Astrocyte (in vitro differentiated cells and primary cell): ENCODE measurements at places on chromosomes 4 and X.

DNA sequence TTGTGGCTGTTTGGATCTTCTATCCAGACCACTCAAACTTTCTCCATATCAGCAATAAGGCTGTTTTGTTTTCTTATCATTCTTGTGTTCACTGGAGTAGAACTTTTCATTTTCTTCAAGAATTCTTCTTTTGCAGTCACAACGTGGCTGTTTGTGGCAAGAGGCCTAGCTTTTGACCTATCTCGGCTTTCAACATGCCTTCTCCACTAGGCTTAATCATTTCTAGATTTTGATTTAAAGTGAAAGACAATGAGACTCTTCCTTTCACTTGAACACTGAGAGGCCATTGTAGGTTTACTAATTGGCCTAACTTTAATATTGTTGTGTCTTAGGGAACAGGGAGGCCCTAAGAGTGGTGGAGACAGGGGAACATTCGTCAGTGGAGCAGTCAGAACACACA, 19.1 kb downstream of the FGF2 start:
- peak; percentile 33 for DNase-seq

DNA sequence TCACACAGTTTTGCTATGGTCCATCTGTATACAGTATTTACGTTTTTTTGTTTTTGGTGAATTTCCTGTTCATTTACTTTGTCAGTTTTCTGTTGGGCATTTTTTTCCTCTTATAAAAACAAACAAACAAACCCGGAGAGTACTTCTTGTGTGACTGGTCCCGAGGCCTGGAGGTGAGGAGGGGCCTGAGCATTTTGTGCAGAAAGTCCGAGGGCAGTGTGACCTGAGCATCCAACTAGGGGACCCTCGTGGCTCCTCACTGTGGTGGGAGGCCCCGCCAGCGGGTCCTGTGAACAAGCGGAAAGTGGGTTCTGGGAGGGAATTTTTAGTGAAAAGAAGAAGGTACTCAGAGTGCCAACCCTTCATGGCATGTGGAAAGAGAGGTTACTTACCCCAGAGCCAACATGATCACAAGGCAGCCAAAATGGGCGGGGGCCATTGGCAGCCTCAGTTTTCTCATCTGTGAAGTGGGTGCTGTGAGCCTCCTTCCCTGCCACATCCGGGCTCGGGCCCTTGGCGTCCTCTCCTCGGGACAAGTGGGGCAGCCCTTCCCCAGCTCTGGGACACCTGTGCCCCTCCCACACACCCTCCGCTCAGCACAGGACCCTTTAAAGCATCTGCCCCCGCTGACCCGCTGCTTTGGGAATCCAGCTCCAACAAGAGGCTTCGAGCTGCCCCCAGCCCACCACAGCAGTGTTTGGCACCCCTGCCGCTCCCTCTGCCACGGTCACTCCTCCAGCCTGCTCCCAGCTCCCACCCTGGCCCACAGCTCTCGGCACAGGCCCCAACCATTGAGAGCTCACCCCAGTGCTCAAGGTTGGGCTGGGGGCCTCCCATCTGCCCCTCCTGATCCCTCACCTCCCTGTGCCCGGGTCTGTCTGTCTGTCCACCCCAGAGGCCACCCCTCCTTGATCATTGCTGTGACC, 22.8 kb upstream of the GPR78 start:
- DNase-seq, result no peak

DNA sequence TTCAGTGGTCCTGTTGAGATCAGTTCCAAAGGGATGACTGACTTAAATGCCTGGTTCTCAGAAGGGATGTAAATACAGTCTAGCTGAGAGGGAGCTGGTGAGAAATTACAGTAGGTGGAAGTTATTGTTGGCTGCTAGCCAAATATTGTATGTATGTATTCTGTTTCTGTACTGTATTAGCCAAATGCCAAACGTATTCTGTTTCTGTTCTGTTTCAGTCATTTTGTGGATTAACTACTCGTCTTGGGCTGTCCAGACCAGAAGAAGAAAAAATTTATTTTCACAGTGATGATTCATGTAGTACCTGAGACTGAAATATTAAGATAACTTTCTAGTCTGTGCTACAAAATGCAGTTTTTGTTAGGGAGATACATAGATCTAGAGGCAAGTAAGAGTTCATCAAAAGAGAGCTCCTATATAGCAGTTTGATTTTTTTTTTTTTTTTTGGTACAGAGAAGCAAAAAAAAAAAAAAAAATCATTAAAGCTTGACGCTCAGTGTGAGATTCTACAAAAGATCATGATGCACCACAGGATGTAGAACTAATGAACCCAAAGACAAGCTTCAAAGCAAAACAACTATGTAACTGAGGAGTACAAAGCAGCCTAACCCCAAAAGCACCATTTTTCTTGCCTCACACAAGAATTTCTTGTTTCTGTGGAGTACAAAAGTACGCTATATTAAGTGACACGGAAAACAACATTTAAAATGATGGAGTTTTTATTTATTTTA, 54.8 kb downstream of the CASP6 start:
- no peak for DNase-seq

DNA sequence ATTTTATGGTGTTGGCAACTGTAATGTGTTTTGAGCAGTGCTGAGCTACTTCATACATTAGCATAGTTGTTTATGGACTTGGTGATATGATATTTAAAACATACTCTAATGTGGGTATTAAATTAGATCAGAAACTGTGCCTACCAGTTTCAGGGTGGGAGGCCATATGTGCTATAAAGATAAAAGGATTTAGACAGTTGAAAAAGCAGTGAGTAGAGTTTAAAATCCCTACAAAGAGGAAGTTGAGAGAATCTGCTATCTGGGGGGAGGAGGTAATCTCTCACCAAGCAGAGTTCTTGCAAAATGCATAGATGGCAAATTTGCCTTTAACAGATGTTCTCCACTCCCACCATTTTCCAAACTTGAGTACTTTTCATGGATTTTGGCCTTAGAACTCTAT, 154.5 kb downstream of the SPOCK3 start:
- no peak for DNase-seq

GRCh38 chr4:63904201-63904600, 505.0 kb downstream of the TECRL start:
- no peak for DNase-seq

GRCh38 chrX:16487620-16488385, 162.2 kb upstream of the S100G start:
- peak; percentile 24 for DNase-seq

- no peak for DNase-seq
These were observed 52.6 kb downstream of the PCYT1B start for GRCh38 chrX:24594501-24594900.

- DNase-seq, result no peak
These were observed 22.7 kb downstream of the JADE1 start for GRCh38 chr4:128832243-128832625.

DNA sequence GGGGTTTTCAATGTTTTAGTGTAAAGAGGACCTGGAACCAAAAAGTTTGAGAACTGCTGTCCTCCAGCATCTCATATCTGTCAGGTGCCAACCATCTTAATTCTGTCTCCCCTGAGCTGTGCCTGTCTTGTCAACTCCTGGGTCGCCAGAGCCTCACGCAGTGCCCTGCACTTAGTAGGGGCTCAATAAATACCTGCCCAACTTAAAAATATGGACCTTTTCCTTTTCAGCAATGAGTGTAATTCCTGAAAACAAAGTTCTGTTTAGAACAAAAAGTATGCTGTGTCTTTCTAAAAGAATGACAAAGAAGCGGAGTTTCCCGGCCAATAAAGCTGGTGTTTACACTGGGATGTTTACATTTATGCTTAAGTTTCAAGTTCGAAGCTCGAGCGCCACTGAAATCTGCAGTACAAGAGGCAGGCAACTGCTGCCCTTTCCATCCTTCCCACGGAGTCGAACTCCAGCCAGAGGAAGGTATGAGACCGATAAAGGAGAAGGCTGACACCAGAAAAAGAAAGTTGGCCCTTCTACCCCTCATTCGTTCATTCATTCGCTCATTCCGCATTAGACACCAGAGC, 1.1 kb upstream of the HTATSF1 start:
- DNase-seq, result no peak

GRCh38 chr4:81676537-81676936, 204.8 kb upstream of the RASGEF1B start:
- no peak for DNase-seq

DNA sequence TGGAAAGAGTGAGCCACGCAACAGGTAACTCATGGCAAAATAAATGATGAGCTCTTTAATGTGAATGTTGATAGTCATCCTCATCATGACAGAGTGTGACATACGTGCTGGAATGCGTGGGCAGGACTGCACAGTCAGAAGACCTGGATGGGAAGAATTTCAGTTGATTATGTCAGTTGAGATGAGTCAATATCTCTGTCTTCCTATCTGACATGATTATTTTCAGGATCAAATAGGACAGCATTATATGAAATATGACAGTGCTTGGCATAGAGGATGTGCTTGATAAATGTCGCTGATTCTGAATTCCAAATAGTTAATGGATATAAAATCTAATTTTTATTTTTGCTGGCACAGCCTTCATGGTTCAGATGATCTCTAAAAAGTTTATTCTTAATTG, 95.1 kb downstream of the IL15 start:
- no peak for DNase-seq

DNA sequence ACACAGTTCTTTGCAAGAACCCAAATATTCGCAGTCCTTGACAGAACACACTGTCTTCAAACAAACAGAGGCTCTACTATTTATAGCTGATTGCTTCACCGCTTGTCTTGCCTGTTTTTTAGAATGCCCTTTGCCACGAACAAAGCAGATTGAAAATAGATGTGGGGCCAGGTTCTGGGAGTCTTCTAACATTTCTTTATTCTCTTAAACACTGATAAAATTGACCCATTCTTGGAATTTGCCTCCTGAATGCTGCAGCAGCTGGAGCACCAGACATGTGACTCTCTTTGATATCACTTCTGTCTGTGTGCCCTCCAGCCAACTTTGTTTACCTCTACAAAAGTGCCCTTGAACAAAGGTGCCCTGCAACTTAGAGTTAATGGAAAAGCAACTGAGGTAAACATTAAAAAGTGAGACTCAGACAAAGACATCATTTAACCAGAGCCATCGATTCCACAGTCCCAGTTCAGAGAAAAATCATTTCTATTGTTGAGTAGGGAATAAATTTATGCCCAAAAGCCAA, 64.2 kb upstream of the SPP1 start:
- DNase-seq, result no peak

DNA sequence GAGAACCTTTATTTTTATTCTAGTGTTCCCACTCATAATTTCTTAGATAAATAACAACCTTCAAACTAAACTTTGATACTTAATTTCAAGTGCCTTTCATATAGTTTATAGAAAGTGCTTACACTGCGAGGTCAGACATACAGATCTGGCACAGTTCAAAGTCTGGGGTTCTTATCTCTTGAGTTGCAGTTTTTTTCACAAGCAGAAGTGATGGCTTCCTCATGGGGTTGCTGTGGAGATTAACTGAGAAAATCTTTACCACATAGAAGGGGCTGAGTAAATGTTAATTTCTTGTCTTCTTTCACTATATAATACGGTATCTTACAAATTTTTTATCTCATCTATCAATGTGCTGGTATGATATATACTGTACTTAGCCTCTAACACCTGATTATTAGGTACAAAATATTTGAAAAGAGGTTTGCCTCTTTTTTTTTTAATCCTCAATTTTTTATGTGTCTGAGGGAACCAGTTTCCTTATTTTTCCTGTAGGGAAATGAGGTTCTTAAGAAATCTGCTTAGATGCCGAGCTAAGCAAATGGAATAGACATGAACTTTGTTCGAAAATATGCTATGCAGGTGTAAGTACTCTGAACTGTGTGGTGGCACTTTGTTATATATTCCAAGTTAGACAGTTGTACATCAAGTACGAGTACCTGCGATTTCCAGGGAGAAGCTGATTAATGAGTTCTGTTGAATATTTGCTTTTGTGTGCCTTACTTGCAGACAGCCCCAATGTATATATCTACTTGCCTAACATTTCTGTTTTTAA, 3.3 kb downstream of the ING2 start:
- DNase-seq, result no peak

- DNase-seq, result peak; percentile 36
These were observed 395.1 kb downstream of the RAB28 start for GRCh38 chr4:13088726-13089658.

GRCh38 chrX:14934423-14934822, 61.2 kb downstream of the MOSPD2 start:
- DNase-seq, result no peak

DNA sequence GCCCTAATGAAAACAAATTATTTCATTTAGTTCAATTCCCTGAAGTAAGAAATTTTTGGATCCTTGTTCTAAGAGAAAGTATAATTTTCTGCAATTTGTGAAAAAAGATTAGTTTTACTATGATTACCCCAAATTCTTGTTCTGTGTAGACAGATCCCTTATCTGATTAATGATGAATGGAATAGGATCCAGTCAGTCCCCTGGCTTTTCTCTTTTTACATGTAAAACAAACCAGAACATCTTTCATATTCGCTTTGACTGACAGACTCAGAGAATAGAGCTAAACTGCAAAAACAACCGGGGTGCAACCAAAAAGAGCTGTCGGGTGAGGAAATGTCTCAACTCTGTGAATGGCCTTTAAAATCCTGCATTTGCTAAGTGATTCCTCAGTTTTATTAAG, 93.4 kb upstream of the VEGFC start:
- DNase-seq, result no peak

DNA sequence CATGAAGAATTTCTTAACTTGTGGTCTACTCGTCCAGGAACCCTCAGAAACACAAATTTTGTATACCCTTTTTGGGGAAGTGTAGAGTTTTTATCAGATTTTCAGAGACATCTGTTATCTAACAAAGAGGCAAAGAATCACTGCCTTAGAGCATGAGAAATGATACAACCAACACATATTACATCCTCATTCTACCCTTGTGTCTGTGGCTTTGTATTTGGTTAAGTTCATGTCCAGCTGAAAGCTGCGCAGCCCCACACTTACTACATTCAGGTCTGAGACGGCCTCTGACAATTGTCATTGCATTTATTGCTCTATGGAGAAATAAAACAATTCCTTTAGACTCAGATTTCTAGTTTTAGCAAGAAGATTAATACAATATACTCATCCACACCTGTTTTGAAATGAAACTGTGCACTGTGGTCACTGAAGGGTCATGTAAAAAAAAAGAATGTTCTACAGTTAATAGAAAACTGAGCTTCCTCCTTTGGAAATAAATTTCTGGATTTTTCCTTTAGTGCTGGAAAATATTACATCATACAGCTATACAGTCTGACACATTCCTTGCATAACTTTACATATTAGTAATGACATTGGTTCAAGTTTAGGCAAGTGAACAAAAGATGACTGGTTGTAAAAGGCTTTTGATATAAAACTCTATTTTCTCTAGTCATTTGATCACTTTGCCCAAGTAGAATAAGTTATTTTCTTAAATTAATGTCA, 39.8 kb downstream of the GLRB start:
- peak; percentile 84 for DNase-seq

GRCh38 chr4:10088135-10089010, 28.2 kb downstream of the WDR1 start:
- no peak for DNase-seq

DNA sequence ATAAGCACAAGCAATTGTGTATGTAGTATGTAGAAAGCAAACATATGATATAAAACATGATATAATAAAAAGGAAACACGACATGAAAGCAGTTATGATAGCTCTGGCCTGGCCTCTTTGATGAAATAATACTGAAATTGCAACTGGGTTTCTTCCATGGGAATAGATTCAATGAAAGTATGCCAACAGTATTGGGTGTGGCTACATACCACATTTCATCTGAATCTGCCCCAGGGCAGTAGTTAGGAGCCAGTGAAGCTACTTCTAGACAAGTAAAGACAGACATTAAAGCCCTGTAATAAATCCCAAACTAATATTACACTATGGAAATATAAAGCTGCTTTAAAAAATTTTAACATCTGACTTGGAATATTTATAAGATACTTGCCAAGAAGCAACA, 207.3 kb downstream of the FBXW7 start:
- no peak for DNase-seq
